ENCODE measurements at places on chromosomes 13 and 19.

DNA sequence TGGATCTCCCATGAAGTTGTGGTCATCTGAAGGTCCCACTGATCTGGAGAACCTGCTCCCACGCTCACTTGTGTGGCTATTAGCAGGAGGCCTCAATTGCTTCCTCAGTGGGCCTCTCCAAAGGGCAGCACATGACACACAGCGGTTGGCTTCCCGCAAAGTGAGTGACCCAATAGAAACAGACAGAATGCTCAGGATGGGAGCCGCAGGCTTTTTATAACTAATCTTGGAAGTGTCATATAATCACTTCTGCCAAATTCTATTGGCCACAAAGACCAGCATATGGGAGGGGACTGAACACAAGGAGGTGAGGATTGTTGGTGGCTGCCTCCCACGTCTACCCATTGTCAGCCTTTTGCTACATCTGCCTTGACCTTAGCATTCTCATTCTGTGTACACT lies 22.1 kb upstream of the EHD2 start:
- no peak for DNase-seq

DNA sequence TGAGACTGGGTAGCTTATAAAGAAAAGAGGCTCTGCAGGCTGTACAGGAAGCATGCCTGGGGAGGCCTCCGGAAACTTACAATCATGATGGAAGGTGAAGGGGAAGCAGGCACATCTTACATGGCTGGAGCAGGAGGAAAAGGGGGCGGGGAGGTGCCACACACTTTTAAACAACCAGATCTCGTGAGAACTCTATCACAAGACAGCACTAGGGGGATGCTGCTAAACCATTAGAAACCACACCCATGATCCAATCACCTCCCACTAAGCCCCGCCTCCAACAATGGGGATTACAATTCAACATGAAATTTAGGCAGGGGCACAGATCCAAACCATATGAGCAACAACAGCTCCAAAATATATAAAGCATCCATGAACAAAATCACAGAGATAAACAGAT lies 46.5 kb upstream of the GTF2F2 start:
- no peak for DNase-seq

- DNase-seq: no peak
Observed at GRCh38 chr13:102847272-102848234, 1.7 kb downstream of the ERCC5 start.

DNA sequence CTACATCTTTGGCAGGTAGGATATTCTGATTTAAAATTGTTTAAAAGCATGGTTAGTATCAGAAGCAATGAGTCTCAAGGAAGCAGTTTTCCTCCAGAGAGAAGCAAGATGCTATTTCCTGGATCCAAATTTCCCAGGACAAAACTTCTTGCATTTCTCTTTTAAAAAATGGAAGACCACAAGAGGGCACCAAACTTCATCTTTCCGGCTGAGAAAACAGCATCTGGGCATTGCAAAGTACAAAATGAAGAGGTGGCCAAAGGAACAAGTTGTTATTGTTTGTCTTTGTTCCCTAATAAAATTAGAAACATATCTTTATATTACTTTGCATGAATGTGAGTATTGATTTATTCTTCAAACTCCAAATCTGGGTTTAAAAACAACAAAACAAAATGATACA lies 60.0 kb upstream of the LRCH1 start:
- DNase-seq: no peak

- no peak for DNase-seq
Observed at GRCh38 chr19:57771417-57771816, 1.9 kb downstream of the ZNF586 start.

DNA sequence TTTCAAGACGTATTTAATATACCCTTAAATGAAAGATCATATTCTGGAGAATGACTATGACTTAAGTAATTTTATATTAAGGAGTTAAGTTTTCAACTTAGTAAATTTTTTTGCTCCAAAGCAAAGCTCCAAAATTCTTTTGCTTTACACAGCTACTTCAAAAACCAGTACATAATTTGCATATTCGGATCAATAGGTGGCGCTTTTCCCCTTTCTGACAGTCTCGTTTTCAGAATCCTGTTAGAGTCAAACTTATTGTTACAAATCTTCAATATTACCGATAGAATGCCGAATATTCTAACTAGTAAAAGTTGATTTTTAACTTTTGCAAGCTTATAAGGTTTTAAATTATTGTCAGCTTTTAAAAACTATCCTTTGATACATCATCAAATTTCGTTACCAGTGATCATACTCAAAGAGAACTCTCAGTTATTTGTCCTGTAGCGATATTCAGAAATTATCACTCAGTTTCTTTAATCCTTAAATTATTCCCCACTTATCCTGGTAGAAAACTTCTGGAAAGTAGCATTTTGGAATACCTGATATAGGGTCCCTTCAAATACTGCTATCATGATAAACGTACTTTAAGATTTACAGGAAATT lies 852.7 kb upstream of the KLHL1 start:
- no peak for DNase-seq

- no peak for DNase-seq
Observed at GRCh38 chr19:29516821-29517395, 8.9 kb upstream of the VSTM2B start.

DNA sequence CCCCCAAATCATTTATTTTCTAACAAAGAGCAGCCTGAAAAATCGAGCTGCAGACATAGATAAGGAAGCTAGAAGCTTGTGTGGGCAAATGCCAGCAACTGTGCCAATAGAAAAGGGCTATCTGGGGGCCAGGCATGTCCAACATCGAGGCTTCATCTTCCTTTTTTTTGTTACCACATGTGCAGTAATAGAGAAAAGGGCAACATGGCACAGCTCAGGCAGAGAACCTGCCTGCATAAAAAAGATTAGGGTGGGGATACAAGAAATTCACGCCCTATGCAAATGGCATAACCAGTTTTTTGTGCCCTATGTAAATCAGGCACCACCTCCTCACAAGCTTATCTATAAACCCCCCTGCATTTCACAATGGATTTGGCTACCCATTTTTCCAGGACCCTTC lies 60.4 kb upstream of the ABCC4 start:
- DNase-seq: no peak

DNA sequence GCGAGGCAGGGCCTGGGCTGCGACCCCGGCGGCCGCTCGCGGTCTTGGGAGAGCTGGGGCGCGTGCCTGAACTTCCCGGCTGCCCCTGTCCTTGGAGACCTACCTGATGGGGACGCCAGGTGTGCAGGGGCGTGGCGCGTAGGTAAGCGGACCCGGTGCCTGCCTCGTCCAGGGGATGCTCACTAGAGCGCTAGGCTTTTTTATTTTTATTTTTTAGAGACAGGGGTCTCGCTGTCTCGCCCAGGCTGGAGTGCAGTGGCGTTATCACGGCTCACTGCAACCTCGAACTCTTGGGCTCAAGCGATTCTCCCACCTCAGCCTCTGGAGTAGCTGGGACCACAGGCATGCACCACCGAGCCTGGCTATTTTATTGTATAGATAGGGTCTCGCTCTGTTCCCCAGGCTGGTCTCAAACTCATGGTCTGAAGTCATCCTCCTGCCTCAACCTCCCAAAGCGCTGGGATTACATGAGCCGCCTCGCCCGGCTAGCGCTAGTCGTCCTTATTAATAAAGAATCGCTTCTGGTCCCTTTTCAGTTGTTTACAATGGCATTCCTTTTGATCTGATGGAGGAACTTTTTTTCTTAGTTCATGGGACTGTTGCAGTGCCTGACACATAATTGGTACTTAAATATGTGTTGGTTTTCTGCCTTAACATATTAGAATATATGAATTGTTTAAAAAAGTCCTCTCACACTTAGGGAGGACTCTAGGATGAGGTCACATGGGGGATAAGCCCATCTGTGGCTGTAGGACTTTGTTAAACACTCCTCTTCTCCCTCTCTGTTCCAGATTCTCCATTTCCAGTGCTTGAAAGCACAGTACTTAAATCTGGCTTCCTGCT lies 812 bp downstream of the DPY19L3 start:
- no peak for DNase-seq

GRCh38 chr13:40170982-40171381 lies 495.5 kb downstream of the FOXO1 start:
- no peak for DNase-seq
